Progenitor cell of endocrine pancreas (in vitro differentiated cells): ENCODE measurements at places on chromosomes 12 and 14. TPM values are rescaled to one million over a fixed set of nuclear protein-coding genes. Genes with fewer than 3 reads are reported as not detected.
A peak's percentile ranks its signal among the peaks of the same experiment; 100 is the strongest.

DNA sequence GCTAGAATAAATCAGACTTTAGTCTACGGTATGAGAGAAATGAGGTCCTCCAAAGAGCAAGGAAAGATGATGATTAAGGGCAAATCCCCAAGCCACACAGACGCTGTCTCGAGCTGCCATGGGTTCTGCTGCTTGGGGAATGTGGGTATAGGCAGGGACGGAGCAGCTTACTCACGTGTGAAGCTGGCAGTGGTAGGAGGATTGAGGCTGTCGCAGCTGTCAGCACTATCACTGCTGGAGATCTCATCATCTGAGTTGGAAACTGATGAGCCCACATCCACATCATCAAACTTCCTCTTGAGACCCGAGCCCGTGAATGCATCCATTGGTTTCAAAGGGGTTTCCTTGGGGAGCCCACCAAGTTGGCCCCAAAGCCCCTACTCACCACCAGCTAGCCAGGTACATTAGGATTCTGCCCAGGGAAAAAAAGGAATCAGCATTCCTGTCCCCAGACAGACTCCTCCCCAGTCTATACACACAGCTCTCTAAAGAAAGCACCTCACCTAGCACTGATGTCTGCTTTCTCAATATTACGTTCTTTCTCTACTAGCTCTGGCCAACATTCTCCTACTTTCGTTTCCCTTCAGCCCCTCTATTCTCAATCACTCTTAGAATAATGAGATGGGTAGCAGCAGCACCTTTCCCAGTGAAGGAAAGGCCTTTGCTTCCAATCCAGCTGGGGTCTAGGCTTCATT is 7.0 kb downstream of the CSRNP2 start:
- no peak for DNase-seq
- H3K4me1 ChIP-seq = peaks cover 11% of the 10 kb centered on the region
- no peak overlapping the region for H3K4me3 ChIP-seq
- no peak overlapping the region for H3K27ac ChIP-seq

GRCh38 chr14:38723959-38724358 is 379.1 kb downstream of the SEC23A start:
- no peak overlapping the region for H3K27ac ChIP-seq
- no peaks in the 10 kb centered on the region for H3K36me3 ChIP-seq
- no peak for DNase-seq
- H3K4me3 ChIP-seq = no peak overlapping the region

DNA sequence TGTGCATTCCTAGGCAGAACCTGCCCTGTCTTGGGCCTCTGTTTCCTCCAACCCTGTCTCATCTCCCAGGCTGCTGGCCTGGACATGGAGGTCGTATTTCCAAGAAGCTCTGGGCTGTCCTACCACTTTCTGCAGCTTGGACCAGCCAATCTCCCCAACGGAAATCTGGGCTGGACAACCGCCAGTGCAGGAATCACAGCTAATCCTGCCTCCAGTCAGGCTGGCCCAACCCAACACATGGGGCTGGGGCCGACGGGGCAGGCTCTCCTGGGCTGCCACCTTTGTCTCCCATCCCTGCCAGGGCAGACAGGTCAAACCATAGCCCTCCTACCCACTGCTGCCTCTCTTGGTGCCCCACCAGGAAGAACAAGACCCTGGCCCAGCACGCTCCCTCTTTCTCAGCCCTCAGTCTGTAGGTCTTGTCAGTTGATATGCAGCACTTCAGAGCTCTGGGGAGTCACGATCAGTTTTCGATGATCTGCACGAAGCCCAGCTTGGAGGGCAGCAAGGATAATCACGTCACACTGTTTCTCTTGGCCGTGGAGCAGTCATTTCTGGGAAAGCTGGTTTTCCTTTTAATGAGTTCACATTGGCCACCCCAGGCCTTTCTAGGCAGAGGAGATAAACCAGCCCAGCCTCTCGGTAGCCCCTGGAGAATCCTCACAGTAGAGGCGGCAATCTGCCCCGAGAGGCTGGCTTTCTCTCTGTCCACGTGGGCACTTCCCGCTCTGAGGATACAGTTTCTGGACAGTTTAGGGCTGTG is 195.2 kb upstream of the PRMT8 start:
- no peak overlapping the region for H3K4me3 ChIP-seq
- peaks cover 10% of the 10 kb centered on the region for H3K4me1 ChIP-seq
- H3K36me3 ChIP-seq = no peaks in the 10 kb centered on the region
- H3K27ac ChIP-seq = peak overlapping the region; percentile 19

GRCh38 chr12:11321980-11322379 is 11.7 kb upstream of the PRB4 start:
- no peak overlapping the region for H3K4me3 ChIP-seq
- H3K36me3 ChIP-seq = no peaks in the 10 kb centered on the region
- DNase-seq = no peak
- H3K4me1 ChIP-seq = no peaks in the 10 kb centered on the region

Gene ARF3
- total RNA-seq = 135 and 149 TPM in 2 replicates
